ENCODE measurements at places on chromosomes 6 and 20. TPM values are rescaled to one million over a fixed set of nuclear protein-coding genes. Genes with fewer than 3 reads are reported as not detected.

The CD24 gene
- total RNA-seq, result 0.35 TPM

The SIM1 gene
- not detected for total RNA-seq

The SYCP2 gene
- 1.4 TPM for total RNA-seq

The HLA-DRB5 gene
- total RNA-seq, result 21.2 TPM

DNA sequence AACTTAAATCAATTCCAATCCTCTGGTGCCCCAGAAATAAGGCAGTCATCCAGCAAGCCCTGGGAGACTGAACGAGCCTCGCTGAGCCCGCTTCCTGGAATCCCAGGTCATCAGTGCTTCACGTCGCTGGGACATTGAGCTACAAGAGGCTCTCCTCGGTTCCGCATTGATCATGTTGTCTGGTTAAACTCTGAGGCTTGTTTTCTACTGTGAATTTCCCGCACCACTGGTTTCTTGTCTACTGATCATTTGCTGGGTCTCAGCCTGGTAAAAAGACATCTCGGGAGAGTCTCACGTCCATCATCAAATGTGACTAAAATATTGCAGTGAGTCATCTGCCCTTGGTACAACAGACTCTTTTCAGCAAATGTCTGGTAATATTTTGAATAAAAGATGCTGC lies 569.2 kb downstream of the QKI start:
- peak; percentile 60 for DNase-seq

The CDC5L gene
- 18.6 TPM for total RNA-seq

DNA sequence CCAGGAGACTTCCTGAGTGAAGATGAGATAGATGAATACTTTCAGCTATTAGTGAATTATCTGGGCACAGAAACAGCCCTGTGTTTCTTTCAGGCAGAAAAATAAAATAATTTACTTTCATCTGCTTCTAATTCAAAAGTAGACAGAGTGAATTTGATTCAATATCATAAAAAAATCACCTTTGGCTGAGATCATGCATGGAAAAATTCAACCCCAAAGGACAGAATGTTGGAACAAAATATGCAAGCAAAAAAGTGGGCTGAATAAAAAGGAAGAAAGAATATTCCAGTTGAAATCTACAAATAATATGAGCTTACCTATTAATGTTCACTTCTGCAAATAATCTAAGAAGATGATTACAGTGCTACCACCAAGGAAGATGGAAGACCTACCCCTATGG lies 546.9 kb downstream of the TFAP2B start:
- DNase-seq, result no peak

GRCh38 chr20:8242827-8243724 lies 111.0 kb downstream of the PLCB1 start:
- DNase-seq, result no peak

DNA sequence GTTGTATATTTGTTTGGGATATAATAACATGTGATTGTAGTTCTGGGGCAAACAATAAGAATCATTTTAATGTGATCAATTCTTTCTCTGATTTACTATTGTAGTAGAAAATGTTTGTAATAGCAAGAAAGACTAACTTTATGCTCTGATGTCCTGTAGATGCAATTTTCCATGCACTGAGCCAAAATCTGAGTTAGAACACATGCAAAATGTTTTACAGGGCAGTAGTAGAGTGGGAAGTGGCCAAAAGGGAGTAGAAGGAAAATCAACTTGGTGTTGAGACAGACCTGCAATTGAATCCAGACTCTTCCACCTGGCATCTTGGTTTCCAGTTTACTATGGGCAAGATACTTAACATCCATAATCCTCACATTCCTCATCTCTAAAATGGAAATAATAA lies 93.5 kb upstream of the BMP5 start:
- no peak for DNase-seq

The METTL24 gene
- 1.1 TPM for total RNA-seq

GRCh38 chr20:33318096-33318429 lies 35.0 kb downstream of the BPIFB1 start:
- DNase-seq, result no peak

GRCh38 chr6:20279051-20279450 lies 66.8 kb upstream of the MBOAT1 start:
- DNase-seq, result no peak

The BPIFB4 gene
- not detected for total RNA-seq

DNA sequence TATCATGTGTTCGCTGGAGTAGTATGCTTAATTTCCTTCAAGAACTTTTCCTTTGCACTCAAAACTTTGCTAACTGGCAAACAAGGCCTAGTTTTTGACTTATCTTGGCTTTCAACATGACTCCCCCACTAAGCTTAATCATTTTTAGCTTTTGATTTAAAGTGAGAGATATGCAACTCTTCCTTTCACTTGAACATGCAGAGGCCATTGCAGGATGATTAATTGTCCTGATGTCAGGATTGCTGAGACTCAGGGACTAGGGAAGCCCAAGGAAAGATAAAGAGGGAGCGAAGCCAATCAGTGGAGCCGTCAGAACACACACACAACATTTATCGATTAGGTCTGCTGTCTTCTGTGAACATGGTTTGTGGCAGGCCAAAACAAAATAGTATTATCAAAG lies 491.4 kb downstream of the CBLN4 start:
- no peak for DNase-seq

The ERVFRD-1 gene
- 0.14 TPM for total RNA-seq

GRCh38 chr20:15564981-15565380 lies 1008.3 kb downstream of the KIF16B start:
- DNase-seq, result no peak

The PPP1R14C gene
- total RNA-seq, result 129 TPM

GRCh38 chr20:61049684-61050083 lies 202.4 kb upstream of the CDH4 start:
- no peak for DNase-seq

The NNAT gene
- total RNA-seq, result 0.19 TPM

- no peak for DNase-seq
Observed at GRCh38 chr6:144744720-144745119, 459.6 kb downstream of the UTRN start.

DNA sequence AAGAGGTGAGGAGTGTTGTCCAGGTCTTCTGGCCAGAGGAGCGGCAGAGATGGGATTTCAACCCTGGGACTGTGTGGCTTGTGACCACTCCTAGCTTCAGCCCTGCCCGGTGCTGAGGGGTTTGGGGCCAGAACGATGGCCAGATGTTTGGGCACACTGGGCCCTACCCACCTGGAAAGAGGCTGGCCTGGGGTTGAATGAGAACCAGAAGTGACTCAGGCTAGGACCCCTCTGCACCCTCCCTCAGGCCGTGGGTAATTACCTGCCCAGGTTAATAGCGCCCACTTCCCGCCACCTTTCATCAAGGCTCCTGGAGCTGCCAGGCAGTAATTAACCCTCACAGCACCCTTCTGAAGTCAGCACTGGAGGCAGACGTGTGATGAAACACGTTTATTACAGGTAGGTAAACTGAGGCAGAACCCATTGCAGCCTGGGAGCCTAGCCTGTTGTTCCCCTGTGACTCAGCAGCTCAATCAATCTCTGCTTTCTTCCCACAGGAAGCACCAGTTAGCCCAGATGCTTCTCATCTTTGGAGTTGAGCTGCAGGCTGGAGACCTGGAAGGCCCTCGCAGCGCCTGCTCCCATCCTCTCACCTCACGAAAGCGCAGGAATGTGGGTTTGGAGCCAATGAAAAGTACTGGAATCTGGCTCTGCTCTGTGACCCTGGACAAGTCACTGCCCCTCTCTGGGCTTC lies 120.8 kb downstream of the CEBPB start:
- no peak for DNase-seq

GRCh38 chr6:124368131-124368530 lies 564.5 kb downstream of the NKAIN2 start:
- no peak for DNase-seq

The SLC16A10 gene
- total RNA-seq, result 12.1 TPM

DNA sequence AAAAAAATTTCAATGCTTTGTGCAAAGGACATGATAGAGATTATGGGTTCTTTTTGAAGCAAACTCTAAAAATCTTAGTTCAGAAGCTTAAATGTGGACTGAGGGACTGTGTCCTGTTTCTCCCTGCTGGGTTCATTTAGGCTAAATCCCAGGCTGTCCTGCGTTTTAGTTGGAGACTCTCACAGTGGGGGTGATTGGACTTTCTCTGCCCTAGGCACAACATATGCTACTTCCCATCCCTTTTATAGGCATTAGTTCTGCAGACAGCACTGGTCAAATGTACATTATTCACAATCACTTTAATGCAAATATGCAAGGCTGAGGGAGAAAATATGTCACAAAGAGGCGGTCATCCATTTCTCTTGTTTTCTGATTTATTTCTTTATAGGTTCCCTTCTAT lies 71.3 kb downstream of the TFAP2B start:
- DNase-seq, result no peak

- DNase-seq, result no peak
Observed at GRCh38 chr6:162267641-162268040, 459.9 kb downstream of the PRKN start.

GRCh38 chr20:8145246-8146168 lies 13.4 kb downstream of the PLCB1 start:
- no peak for DNase-seq

- no peak for DNase-seq
Observed at GRCh38 chr6:45586216-45587171, 208.8 kb upstream of the SUPT3H start.

DNA sequence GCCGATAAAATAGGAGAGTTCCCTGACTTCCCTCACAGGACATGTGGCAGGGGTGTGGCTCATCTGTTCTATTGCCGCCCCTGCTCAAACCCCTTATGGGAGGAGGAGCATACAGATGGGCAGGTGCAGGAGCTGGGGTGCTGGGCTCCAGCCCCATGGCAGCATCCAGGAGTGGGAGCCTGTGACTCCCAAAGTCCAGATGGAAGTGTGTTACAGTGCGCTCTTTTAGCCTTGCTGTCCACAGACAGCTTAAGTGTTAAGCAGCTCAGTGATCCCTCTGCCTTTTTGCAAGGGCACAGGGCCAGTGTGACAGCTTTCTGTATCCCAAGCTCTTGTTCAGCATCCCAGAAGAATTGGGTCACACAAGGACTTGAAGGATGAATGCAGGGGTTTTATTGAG lies 212.3 kb upstream of the MYLIP start:
- no peak for DNase-seq

DNA sequence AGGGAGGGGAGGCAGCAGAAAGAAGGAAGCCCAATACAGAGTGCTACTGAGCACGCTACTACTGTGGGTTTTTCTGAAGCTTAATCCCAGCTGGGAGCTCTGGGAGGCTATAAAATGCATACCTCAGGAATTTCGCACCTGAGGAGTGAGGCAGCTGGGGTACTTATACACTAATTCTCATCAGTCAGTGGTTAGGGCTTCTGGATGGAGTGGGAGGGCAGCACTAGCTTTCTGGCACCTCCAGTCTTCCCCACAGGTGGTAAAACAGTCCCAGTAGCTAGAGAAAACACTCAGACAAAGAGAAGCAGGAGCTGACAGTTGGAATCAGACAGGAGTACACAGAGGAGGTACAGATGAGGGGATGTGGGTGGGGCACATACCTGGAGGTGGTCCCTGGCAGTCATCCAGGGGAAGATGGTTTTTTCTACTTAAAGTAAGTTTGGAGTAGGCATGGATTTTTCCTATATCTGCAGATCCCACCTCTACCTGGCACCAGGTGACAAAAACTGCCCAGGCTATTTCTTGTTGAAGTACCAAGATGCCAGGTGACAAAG lies 37.8 kb downstream of the CPXM1 start:
- DNase-seq, result no peak

GRCh38 chr20:48002517-48002970 lies 217.3 kb upstream of the SULF2 start:
- no peak for DNase-seq

The FBXO5 gene
- 2.4 TPM for total RNA-seq

DNA sequence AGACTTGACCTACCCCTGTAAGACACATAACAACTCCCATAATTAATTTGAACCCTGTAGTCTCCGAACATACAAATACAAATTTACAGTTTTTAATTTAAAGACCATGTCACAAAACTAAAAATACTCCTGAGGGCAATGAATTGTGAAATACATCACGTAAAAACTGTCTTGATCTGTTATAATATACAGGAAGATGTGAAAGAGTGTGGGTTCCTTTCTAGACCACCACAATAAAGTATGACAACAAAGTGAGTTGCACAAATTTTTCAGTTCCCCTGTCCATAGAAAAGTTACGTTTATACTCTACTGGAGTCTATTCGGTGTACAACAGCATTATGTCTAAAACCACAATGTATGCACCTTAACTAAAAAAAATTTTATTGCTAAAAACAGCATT lies 11.0 kb upstream of the BLOC1S5 start:
- DNase-seq, result no peak

- no peak for DNase-seq
Observed at GRCh38 chr6:39527792-39528564, 197.2 kb downstream of the KIF6 start.

DNA sequence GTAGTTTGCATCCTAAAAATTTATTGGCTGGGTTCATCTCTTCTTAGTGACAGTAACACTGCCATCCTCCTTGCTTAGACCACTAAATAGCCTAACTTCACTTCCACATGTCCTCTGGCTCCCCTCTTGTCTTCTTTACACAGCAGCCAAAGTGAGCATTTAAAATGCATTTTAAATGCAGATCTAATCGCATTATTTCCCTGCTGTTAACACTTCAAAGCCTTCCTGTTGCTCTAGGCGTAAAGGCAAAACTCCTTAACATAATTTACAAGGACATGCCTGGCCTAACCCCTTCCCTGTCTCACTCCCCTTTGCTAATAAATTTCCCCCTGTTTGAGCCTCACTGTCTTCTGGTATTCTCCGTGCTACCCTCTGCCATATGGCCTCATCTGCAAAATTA lies 26.5 kb downstream of the NKAIN2 start:
- DNase-seq, result no peak

GRCh38 chr6:9503111-9503761 lies 911.6 kb downstream of the TFAP2A start:
- no peak for DNase-seq

DNA sequence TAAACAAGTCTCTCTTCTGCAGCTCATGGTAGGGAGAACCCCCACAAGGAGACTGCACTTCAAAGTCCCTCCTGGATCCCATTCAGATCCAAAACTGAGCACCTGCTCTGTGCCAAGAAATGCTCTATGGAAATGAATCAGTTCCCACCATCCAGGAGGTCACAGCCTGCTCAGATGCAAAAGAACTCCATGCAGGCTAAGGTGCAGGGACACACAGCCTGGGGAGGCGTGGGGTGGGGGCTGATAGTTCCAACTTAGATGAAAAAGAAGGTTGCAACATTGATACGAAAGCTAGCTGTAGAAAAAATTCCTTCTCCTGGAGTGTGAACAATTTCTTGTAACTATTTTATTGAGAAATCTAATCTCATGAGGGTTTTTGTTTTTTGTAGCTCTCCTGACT lies 111.0 kb upstream of the TMEM170B start:
- DNase-seq, result no peak

DNA sequence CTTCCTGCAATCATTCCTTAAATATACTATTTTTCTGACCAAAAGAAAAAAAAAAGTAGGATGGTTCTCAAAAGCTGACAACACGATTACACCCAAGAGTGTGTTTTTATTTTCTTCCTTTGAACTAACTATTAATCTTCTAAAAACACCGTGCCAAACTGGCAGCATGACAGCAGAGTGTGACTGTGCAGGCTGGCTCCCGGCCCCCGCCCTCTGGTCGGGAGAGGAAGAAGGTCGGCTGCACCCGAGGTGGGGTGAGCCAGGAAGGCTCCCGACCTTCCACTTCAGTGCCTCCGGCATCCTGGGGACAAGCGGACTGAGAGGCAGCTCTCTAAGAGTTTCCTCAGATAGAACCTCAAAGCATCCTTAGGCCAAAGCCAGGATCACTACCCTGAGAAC lies 29.2 kb downstream of the SLC22A23 start:
- no peak for DNase-seq
